ENCODE measurements at places on chromosomes 5 and 9.

DNA sequence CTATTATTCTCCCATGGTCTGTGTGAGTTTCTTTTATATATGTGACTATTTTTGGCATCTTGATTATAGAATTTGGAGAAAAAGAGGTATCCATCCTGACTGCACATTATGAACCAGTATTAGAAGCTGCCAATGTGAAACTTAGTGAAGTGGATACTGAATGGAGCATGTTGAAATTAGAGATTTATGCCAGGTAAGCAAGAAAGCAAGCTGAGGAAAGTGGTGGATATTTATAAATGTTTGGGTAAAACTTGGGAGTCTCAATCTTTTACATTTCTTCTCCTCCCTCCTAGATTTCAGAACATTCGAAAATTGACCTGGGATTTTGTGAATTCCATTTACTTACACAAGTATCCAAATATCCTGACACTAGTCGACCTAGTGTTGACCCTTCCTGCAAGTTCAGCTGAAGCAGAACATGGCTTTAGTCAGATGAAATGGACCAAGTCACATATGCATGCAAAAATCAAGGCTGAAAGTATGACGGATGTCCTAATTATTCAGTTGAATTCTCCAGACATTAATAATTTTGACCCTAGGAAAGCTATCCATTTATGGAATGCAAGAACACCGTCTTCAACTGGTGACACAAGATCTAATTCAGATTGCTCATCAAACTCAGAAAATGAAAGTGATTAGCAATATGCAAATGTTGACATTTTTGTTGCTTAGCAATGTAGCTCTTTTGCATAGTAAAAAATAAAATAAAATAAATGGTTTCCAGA is 66.8 kb upstream of the IL7R start:
- DNase-seq = no peak

DNA sequence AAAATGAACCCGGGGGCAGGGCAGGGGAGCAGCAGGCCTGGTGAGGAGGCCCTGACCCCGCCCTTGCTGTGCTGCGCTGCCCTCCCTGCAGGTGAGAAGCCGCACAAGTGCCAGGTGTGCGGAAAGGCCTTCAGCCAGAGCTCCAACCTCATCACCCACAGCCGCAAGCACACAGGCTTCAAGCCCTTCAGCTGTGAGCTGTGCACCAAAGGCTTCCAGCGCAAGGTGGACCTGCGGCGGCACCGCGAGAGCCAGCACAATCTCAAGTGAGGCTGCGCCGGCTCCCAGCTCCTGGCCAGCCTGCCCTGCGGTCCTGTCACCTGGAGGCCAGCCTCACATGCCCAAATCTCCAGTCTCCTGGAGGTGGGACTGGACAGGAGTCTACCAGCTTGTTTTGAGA is 12.3 kb downstream of the GFI1B start:
- DNase-seq = no peak

DNA sequence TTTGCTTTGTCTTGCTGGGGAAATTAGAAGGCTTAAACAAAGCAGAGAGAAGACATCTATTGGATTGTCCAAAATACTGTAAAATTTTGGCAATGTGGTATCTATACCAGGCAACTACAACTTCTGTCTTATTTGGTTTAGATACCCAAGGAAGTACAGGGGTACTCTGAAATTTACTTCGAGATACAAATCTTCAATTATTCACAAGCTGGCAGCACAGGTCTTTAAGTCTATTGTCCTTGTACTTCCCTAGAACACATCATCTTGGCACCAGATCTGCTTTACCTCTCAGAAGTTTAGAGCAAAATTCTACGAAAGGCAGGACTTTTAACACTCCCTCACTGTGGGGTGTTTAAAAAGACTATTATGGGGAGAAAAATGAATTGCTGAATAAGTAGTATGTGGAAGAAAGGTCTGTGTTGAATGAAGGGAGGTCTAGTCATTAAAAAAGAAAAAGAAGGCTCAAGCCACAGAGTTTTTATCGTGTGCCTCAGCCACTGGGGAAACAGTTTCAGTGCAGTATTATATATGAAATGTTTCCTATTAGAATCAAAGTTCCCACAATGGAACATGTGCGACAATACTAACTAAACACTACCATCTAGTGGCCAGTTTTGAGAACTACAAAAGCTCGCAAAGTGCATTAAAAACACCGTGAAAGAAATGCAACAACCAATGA is 93.7 kb downstream of the PDE4D start:
- no peak for DNase-seq

- DNase-seq = no peak
Measured at GRCh38 chr5:144328494-144328893, 157.8 kb downstream of the KCTD16 start.

GRCh38 chr5:127079994-127080491 is 6.7 kb upstream of the C5orf63 start:
- DNase-seq = no peak

GRCh38 chr5:151474799-151475198 is 27.4 kb downstream of the SLC36A1 start:
- no peak for DNase-seq

- DNase-seq = no peak
Measured at GRCh38 chr9:87095951-87096350, 148.6 kb upstream of the GAS1 start.

- DNase-seq = no peak
Measured at GRCh38 chr5:148011398-148012137, 52.2 kb upstream of the SPINK5 start.

DNA sequence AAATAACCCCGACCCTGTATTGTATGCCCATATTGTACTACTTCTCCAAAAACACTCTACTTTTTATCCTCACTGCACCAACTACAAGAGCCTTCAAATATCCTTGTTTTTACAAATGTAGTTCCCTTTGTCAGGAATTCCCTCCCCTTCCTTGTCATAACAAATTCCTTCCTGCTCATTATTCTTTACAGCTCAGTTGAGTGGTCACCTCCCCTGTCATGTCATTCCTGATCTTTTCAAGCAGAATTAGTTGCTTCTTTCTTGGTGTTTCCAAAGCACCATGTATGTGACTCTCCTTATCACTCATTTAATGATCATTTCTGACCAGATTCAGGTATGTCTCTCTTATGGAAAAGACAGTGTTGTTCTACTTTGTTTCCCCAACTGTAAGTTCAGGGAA is 194.2 kb upstream of the SMC2 start:
- no peak for DNase-seq

DNA sequence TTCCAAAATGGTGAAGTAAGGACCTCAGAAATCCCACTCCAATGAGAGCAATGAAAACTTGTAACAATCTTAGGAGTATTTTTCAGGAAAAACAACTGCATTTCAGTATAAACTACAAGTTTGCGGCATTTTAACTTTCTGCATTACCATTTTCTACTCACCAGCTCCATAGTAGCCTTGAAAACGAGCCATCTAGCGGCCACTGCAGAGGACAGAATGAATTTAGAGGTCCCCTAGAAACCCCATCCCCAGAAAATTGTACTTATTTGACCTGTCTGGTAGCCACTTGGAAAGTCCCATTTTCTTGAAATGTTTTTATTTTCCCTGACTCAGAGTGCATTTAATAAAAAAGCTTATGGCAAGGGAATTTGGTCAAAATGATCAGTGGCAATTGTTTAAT is 205.4 kb upstream of the ITGA1 start:
- DNase-seq = no peak

DNA sequence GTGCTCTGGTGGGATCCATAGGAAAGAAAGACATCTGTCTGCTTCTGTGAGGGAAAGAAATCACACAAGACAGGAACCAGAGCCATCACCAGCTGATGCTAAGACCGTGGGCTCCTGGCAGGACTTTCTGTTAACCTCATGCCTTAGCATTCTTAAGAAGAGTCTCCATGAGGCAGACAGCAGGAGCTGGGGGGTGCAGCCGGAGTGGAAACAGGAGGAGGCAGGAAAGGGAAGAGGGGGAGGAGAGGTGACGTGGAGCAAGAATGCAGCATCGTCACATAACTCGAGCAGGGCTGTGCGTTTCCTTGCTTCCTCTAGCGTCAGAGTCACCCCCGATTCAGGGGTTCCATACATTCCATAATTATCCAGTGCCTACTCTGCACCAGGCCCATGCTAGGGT is 53.6 kb downstream of the ERGIC1 start:
- no peak for DNase-seq

GRCh38 chr9:133585481-133586351 is 23.5 kb downstream of the FAM163B start:
- no peak for DNase-seq

DNA sequence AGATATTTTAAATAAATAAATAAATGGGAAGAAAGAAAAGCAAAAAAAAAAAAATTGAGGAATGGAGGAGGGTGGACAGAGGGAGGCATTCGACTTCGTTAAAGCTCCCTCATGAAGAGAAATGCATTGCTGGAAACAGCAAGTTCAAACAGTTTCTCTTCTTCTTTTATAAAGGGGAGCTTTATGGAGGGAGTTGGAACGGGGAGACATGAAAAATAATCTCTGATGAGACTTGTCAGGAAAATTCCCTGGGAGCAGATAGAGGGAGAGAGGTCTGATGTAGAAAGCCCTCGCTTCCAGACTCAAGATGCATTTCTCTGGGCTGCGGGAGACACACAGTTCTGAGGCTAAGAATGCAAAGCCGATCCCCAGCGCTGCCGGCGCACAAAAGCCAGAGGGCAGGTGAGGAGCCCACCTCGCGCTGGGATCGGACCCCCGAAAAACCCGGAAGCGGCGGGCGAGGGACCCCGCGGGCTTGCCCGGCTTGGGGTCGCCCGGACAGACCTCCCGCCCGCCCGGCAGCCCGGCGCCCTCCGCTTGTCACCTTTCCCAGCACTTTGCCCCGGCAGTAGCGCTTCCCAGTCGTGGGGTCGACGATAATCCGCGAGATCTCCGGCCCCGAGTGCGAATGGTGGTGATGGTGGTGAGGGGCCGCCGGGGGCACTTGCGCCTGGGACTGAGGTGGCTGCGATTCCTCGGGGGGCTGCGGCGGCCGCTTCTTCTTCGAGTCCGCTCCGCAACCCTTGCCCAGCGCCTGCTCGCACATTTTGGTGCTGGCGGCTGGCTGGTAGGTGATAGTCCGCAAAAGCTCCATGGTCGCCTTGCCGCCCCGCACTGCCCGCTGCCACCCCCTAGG is 512 bp downstream of the PLK2 start:
- DNase-seq = no peak

- DNase-seq = no peak
Measured at GRCh38 chr5:61279725-61280124, 52.3 kb upstream of the ZSWIM6 start.

- DNase-seq = no peak
Measured at GRCh38 chr9:133980864-133981588, 11.1 kb downstream of the VAV2 start.

GRCh38 chr9:33425128-33425533 is 22.3 kb downstream of the AQP3 start:
- no peak for DNase-seq

DNA sequence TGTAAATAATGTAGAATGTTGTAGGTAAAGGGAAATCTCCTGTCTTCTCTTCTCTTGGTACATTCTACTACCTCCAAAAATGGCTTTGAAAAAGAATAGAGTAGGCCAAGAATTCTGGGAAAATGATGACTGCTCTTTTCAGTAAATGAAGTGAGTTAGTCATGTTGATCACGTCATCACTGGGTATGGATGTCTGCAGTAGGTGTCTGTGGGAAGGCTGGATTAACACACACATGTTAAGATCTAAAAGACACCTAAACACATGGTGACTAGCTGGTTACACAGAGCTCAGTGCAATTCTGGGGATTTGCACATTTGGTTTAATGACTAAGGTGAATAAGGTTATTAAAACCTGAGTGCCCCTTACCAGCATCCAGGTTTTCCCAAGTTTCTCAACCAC is 161.5 kb downstream of the CEP120 start:
- DNase-seq = no peak

- DNase-seq = no peak
Measured at GRCh38 chr9:101737705-101738565, 512 bp downstream of the GRIN3A start.

- no peak for DNase-seq
Measured at GRCh38 chr5:86756839-86757238, 139.1 kb downstream of the COX7C start.

DNA sequence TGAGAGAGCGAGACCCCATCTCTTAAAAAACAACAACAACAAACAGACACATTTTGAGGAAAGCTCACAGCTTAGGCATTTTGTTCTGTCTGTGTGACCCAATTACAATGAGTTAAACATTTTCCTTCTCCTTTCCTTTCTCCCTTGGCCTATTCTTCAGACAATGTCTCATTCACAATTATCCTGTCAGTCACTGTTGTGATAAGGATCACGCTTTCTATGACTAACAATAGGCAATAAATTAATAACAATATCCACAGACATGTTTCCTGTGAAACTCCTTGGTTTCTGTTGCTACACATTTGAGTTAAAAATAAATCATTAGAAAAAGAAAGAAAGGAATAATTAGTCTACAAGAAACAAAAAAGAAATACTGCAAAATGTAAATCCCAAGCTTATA is 19.8 kb upstream of the CARTPT start:
- no peak for DNase-seq

GRCh38 chr5:116488356-116489041 is 86.1 kb downstream of the SEMA6A start:
- DNase-seq = no peak

DNA sequence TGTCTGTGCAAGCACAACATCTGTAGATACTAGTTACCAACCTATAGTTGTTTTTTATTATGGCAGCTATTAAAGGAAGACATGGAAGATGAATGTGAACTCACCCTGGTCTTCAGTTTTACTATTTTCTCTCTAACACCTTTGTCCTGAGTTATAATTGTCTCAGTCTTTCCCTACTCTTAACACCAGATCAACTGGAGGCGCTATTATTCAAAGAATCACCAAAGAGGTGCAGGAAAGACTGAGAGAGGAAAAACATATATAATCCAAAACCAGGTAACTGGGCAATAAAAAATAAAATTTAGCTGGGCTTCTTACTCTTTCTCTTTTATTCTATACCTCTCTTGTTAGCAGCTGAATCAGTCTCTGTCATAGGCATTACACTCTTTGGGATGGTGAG is 134.2 kb upstream of the C6 start:
- no peak for DNase-seq

DNA sequence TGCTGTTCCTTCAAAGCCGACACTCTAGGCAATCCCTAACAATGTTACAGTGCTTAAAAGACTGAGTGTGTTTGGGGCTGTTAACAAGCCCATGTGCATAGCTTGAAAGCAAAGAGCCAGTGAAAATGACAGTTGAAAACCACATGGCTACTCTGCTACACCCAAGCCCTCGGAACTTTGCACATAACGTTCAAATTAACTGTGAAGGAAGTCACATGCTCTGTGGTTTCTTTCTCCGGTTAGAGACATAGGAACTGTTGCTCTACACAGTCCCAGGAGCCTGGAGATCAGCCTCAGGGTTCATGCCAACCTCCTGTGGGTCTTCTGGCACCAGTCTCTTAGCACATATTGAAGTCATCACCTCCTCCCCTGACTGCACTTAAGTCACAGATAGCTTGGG is 51.1 kb downstream of the C9orf152 start:
- DNase-seq = no peak

Measured in omental fat pad (tissue), 4 donors.